Stimulated activated CD4-positive, alpha-beta T cell treated with anti-CD3 and anti-CD28 coated beads, Interleukin-15, amount 100 ng/mL, for 1 hour (primary cell): ENCODE measurements at places on chromosomes 4 and X.

DNA sequence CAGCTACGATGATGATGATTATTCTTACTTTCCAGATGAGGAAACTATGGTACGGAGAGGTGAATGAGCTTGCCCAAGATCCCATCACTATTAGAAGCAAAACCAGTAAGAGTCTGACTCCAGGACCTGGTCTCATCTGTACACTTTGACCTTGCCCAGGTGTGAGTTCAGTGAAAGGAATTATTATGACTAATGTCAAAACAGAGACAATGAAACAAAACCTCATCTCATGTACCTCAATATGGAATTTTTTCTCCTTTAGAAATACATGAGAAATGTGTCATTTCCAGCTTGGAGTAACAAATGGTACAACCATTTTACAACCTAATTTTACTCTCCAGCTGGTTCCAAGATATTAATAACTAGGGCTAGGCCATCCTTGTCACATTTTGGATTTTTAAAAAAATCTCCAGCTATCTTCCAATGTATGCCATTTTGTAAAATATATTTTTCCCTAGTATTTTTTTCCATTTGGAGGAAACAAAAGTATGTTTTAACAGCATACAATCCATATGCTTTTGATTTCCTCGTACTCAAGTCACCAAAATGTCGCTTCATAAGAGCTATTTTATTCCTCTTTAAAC lies 213.8 kb downstream of the PTTG2 start:
- no peak for DNase-seq

GRCh38 chrX:54934890-54935289 lies 14.3 kb downstream of the TRO start:
- DNase-seq: no peak

- no peak for DNase-seq
These were observed 399.7 kb downstream of the PABPC4L start for GRCh38 chr4:133801883-133802282.

DNA sequence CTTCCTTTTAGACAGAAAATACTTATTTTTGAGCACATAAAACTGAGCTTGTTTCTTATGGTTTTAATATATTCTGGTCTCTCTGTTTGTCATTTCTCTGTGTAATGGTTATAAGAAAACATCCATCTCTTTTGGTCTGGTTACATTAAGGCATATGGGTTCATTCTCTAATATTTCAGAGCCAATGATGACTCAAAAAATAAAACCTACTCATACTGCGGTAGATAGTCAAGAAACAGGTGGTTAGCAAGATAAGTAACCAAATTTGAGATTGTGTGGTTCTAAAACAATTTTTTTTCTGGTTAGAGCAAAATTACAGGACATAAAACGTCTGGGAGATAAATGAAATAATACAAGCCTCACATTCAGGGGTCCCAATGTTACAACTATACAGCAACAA lies 654.5 kb downstream of the STIM2 start:
- no peak for DNase-seq

DNA sequence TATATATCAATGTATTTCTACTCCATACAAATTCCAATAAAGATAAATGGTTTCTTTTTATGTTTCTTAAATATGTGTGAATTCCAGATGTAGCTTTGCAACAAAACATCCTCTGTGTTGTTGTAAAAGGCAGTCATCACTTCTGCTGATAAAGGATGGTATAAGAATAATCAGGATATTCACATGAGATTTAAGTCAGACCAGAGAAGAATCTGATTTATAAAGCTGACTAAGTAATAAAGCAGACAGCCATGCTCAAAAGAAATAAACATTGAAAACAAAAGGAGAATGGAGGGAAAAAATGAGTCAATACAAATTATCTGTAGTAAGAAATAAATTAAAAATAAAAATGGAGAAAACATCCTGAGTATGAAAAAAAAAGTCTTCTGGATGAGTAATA lies 27.0 kb upstream of the SLC7A11 start:
- no peak for DNase-seq
